ENCODE measurements at places on chromosomes 7 and 10. TPM values are rescaled to one million over a fixed set of nuclear protein-coding genes. Genes with fewer than 3 reads are reported as not detected.

DNA sequence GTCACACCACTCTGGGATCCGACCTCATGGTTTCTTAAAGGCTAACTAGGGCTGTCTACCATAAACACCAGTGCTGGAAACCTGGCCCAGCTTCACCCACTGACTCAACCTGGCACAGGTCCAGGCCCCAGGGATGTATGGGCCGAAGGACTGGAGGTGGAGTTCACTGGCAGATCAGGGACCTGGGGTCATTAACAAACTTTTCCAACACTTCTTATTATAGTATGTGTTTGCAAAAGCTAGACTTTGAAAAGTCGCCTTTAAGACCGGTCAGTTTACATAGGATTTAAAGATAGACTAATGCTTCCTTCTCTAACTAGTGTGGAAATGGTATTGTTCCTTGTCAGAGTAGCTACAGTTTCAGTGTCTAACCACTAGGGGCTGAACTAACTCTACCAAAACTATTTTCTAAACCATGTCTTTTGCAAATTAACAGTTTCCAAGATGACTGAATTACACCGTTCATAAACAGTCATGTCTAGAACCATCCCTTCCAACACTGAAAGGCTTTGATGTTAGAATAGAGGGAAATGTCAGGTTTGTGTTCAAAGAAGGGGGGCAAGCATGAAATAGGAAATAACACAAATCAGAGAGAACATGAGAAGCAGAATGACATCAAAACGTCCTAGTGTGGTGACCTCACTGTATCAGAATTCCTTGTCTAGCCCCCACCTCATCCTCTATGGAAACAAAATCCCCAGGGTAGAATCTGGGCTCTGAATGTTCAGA, 29.7 kb downstream of the STN1 start:
- H3K27ac ChIP-seq: peak overlapping the region; percentile 76
- H3K27me3 ChIP-seq: no peaks in the 10 kb centered on the region

Gene NUTM2A
- total RNA-seq: not detected

Gene ST8SIA6
- total RNA-seq: not detected

- no peak overlapping the region for H3K27ac ChIP-seq
- no peaks in the 10 kb centered on the region for H3K36me3 ChIP-seq
- no peak for DNase-seq
These were observed 14.7 kb upstream of the TIAL1 start for GRCh38 chr10:119611433-119611832.

GRCh38 chr7:30412782-30413504, 65.6 kb downstream of the NOD1 start:
- no peak overlapping the region for H3K4me3 ChIP-seq
- H3K4me1 ChIP-seq: no peaks in the 10 kb centered on the region
- H3K36me3 ChIP-seq: no peaks in the 10 kb centered on the region
- no peak overlapping the region for H3K27ac ChIP-seq
- peak; percentile 43 for DNase-seq

Gene EIF4EBP2
- total RNA-seq: 64.3 TPM

Gene CNTNAP2
- 4.1 TPM for total RNA-seq

All from stomach (tissue), 19 donors.